Left renal pelvis (tissue), 4 donors: ENCODE measurements at places on chromosomes 12 and 14.

- no peak for DNase-seq
Observed at GRCh38 chr12:9702255-9702654, 30.6 kb downstream of the CLECL1 start.

- DNase-seq, result no peak
Observed at GRCh38 chr14:88477513-88478250, 77.1 kb downstream of the PTPN21 start.

GRCh38 chr14:84436528-84436927, 1093.4 kb upstream of the FLRT2 start:
- DNase-seq, result no peak

- no peak for DNase-seq
Observed at GRCh38 chr14:65438266-65438933, 25.9 kb downstream of the FUT8 start.

- DNase-seq, result no peak
Observed at GRCh38 chr14:93974833-93975232, 1.5 kb downstream of the ASB2 start.

DNA sequence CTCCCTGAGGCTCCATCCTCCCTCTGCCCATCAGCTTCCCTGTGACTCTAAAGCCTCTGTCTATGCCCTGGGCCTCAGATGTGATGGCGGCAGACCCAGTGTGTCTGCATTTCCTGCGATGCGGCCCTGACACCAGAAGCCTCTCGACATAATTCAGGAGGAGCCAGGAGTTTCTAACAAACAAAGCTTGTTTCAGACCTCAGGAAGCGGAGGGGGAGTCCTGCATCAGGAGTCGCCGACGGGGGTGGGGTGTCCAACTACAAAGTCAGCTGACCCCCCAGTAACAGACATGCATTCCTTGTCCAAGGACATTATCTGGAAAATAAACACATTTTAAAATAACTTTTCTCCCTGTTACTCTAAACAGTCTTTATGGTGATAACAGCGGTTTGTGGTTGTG, 167.5 kb downstream of the DPF3 start:
- DNase-seq, result no peak

GRCh38 chr12:77435446-77436091, 370.2 kb upstream of the E2F7 start:
- DNase-seq, result no peak

- DNase-seq, result no peak
Observed at GRCh38 chr12:75709503-75709902, 198.1 kb upstream of the KRR1 start.

- no peak for DNase-seq
Observed at GRCh38 chr12:83225806-83226205, 539.1 kb downstream of the TMTC2 start.
